ENCODE measurements at places on chromosomes 11 and 22.

DNA sequence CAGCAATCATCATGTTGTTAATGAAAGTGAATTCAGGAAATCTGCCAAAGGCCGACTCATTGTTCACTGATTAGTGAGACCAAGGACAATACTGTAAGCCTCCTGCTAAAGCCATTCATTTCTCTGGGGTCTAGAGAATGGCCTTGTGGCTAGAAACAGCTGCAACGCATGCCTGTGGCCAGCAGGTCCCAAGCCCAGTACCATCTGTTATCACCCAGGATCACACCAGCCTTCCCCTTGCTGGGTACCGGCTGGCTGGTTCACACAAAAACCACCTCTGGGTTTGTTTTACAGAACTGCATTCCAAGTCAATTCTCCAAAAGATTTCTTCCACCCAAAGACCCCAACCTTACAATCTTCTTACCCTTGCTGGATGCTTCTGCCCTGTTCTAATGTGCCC is 1.1 kb downstream of the PLAAT5 start:
- no peak for DNase-seq

DNA sequence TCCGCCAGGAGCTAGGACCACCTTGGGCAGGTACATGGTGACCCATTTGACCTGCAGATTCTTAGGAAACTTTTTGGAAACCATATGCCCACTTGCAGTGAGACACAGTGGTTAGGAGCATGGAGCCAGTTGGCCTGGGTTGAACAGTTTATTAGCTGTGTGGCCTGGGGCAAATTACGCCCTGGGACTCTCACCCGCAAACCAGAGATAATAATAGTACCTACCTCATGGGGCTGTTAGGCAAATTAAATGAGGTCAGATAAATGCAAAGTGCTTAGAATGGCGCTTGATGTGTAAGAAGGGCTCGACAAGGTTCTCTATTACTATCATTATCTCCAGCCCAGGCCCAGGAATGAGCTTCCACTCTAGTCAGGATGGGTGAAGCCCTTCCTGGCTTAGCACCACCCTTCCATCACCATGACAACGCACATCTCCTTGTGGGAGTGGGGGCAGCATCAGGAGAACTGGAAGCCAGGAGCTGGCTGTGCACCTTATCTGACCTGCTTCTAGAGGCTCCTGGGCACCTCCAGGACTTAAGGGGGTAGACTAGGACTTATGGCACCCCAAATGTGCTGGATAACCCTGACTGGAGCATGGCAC is 5.1 kb downstream of the SYT12 start:
- no peak for DNase-seq

DNA sequence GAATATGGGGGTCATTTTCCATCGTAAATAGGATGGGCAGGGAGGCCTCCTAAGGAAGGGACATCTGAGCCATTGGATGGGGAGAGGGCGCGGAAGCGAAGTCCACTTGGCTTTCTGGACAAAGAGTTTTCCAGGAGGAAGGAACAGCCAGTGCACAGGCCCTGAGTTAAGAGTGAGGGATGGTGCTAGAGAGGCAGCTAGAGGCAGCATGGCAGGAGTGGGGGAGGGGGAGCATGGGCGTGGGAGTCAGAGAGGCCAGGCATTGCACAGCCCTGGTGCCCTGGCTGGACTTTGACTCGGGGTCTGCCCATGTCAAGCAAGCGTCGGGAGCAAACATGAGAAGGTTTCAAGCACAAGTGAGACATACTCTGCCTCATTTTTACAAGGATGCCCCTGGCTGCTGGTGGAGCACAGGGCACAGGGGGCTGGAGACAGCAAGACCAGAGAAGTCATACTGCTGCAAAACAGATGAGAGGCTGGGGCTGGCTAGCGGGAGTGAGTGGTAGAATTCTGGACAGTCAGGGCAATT is 9.0 kb downstream of the GNAZ start:
- DNase-seq = no peak

- DNase-seq = no peak
Observed at GRCh38 chr22:37887584-37888378, 18.3 kb upstream of the MICALL1 start.

DNA sequence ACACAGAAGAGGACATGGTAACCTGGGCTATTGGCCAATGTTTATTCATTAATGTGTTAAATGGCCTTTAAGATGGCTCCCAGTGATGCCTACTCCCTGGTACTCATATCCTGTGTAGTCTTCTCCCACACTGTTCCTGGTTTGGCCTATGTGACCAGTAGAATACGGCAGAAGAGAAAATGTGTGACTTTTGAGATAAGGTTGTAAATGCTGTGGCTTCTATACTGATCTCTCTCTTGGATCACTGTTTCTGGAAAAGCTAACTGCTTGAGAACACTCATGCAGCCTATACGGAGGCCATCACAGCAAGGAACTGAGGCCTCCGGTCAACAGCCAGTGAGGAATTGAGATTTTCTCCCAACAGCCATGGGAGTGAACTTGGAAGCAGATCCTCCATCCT is 24.1 kb downstream of the MAML2 start:
- DNase-seq = no peak

DNA sequence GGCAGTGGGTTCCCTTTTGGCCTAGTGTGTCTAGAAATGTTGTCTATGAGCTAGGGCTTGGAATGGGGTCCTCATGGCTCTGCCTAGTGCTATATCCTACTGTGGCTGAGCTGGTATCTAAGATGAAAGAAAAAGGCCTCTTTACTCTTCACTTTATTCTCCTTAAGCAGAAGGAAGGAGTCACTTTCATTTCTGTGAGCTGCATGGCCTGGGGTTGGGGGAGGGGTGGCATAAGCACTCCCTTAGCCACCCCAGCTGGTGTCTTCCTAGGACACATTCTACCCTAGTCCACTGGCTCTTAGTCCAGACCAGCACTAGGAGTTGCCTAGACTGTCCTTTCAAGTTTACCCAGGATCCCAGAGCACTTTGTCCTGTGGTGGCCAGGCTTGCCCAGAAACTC is 1148.9 kb upstream of the CNTN5 start:
- DNase-seq = no peak

DNA sequence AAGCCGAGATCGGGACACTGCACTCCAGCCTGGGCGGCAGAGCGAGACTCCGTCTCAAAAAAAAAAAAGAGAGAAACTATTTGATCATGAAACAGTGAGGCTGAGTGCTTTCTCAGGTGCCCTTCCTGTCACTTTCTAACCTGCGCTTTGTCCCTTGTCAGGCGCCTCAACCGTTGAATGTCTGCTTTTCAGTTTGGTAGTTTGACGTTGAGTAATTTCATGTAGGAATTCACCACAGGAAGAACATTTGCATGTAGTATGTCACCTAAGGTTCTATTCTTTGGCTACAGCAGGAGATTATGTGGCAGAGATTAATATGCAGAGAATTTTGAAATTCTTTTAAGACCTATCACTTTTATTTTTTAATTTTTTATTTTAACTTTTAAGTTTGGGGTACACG is 57.2 kb downstream of the PPFIA1 start:
- DNase-seq = no peak

GRCh38 chr11:44837661-44838060 is 110.9 kb downstream of the TSPAN18 start:
- DNase-seq = no peak

GRCh38 chr11:19955660-19956059 is 204.6 kb downstream of the DBX1 start:
- DNase-seq = no peak

Data from activated CD4-positive, alpha-beta memory T cell treated with anti-CD3 and anti-CD28 coated beads, Interleukin-2, amount 10 ng/mL, durations not matched to agents 7 days and 5 days (primary cell).